ENCODE measurements at places on chromosomes 4 and X.

DNA sequence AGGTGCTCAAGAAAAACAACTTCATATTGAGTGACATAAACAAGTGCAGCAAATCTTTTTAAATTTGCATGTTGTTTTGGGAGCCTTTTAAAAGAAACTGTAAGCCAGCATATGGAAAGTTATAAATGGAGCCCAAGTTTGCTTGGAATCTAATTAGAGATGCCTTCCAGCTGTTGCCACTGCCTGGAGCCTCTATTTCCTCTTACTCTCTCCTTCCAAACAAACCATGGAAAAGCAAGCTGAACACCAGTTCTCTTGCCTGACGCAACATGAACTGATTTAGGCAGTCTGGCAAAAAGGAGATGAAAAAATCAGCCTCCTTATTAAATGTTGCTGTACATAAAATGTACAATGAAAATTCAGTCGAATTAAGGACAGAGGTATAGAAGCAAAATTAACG lies 21.5 kb downstream of the ARSJ start:
- DNase-seq: no peak

DNA sequence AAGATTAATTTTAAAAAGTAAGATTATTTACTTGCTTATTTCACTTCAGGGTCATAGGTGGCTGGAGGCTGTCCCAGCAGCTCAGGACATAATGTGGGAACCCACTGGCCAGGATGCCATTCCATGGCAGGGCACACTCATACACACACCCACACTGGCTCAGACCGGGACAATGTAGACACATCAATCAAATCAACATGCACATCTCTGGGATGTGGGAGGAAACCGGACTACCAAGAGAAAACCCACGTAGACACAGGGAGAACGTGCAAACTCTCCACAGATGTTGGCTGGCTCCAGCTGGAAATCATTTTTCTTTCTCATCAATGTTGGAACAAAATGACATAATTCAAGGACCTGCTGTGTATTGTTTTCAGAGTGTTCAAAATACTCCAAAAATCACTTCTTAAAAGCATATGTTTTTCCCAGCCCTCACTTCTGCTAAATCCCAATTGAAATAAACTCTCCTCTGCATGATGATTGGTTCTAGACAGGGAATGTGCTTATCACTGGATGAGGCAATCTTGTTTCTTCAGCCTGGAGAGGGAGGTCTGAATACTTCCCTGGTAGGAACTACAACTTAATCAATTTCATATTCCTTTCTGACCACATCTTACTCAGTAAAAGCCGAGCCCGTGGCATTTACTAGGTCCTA lies 18.6 kb upstream of the CPE start:
- no peak for DNase-seq

- no peak for DNase-seq
Measured at GRCh38 chr4:101682946-101683345, 107.6 kb upstream of the BANK1 start.

GRCh38 chr4:950136-951020 lies 18.1 kb downstream of the TMEM175 start:
- DNase-seq: no peak

DNA sequence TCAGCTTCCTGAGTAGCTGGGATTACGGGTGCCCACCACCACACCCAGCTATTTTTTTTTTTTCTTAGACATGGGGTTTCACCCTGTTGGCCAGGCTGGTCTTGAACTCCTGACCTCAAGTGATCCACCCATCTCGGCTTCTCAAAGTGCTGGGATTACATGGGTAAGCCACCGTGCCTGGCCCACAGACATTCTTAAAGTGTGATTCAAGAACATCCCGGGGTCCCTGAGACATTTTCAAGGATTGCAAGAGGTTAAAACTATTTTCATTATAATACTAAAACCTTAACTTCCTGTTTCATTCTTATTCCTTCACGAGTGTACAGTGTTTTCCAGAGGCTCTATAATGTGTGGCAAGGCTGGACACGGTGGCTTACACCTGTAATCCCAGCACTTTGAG lies 318.7 kb downstream of the CAMK2D start:
- DNase-seq: peak; percentile 27

DNA sequence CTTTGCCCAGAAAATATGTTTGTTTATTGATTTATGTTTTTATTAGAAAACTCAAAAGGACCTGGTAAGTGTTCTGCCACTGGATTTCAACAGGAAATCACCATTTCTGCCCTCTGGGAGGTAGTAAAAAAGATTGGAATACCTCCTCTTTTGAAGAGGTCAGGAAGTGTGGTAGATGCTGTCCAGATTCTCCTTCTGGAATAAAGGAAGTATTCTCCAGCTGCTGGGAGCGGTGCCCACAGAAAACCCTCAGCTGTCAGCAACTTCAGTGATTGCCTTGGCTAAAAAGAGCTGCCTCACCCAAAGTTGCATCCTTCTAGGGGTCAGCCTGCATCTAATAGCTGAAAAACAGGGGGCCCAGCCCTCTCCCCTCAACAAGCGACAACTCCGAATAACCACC lies 13.8 kb upstream of the ZNF674 start:
- no peak for DNase-seq

GRCh38 chr4:165520086-165520485 lies 141.3 kb downstream of the CPE start:
- DNase-seq: no peak

DNA sequence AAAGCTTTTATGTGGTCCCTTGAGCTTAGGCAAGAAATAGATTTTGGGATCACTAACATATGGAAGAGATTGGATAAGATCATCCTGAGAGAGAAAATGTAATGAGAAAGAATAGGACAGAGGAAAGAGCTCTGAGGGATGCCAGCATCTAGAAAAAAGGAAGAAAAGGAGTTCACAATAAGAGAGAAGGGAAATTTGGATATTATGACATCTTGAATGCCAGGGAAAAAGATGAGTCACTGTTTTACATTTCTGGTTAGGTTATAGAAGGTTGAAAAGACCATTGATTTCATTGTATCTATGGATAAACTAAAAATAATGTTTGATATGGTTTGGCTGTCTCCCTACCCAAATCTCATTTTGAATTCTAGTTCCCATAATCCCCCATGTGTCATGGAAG lies 208.5 kb downstream of the MAD2L1 start:
- DNase-seq: no peak

GRCh38 chr4:85459736-85460135 lies 15.2 kb upstream of the ARHGAP24 start:
- DNase-seq: no peak

- DNase-seq: no peak
Measured at GRCh38 chrX:154025230-154025629, 5.5 kb upstream of the IRAK1 start.

GRCh38 chr4:26713563-26714151 lies 129.8 kb downstream of the TBC1D19 start:
- no peak for DNase-seq

DNA sequence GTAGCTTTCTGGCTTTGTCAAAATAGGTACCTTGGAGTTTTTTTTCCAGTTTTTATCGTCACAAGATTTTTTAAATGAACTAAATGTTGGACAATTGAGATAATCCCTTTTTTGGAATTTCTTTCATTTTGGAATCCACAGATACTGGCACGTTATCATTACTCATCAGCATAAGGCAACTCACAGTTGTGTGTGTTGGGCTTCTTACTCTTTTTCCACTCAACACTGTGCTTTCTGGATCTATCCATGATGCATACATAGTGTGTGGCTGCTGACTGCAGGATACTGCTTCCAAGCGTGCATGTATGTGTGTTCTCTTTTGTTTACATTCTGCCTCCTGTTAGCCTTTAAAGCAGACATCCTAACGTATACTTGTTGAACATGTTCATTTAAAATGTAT lies 113.5 kb upstream of the FAM9A start:
- DNase-seq: no peak

DNA sequence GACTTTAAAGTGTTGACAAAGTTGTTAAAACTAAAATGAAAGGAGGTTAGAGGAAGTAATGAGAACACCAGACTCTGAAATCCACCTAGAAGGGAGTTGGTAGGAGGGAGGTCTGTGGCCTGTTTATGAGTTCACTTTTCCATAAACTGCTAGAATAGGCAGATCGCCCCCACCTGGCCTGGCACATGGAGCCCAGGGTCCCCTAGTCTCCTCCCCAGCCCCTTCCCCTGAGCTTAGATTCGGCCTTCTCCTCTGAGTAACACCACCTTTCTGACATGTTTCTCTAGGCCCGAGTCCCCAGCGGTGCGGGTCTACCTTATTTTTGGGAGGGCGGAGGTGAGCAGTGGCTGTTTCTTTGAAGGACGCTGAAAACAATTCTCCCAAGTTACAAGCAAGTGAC lies 54.5 kb upstream of the FAT1 start:
- DNase-seq: no peak

DNA sequence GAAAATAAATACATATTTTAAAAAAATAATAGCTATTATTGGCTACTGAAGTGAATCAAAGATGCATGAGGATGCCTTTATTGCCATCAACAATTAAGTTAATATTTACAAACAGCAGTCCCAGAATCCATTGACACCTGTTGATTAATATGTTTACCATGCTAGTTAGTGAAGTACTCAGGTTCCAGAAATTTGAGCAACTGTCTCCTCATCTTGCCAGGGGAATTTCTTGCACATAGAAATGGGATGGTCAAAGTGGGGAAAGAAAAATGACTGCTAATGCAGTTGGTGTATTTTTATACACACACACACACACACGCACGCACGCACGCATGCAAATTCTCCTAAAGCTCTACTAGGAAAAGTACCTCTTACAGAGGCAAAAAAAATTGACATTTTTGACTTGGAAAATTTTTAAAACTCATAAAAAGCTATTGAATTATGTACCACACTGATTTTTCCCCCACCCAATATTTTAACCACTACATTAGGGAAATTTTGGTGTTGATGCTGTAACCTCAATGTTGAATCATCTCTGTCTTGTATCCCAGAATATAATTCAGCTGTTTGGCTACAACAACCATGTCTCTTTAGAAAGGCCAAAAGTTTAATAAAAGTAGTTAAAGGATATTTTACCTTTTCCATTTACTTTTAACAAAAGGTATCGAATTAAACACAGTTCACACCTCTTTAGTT lies 105.3 kb upstream of the TMEM150C start:
- no peak for DNase-seq

- peak; percentile 82 for DNase-seq
Measured at GRCh38 chr4:88616275-88617150, 24.2 kb downstream of the HERC3 start.

GRCh38 chr4:77202491-77202890 lies 45.5 kb downstream of the CCNG2 start:
- no peak for DNase-seq

- DNase-seq: no peak
Measured at GRCh38 chr4:185381288-185382196, 14.2 kb downstream of the LRP2BP start.

DNA sequence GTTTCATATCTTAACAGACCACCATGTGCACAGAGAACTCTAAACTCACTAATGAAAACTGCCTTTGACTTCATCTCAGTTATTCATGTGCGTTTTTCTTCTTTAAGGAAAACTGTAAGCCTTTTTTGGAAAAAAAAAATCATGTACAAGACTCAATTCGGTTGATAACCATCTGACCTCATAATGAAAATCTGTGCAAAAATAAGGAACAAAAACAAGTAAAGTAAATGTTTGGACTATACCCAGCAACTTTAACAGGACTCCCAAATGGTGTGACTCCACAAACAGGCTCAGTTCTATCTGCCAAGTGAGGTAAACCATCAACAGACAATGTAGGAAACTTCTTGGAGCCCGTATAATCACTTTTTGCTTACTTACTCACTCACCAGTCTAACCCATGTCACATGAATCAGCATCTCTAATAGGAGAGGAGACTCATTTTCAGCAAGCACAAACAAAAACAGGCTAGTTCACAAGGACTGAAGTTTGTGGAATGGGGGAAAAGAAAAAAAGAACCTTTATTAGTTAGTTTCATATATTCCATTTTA lies 9.3 kb downstream of the APOO start:
- DNase-seq: peak; percentile 50

DNA sequence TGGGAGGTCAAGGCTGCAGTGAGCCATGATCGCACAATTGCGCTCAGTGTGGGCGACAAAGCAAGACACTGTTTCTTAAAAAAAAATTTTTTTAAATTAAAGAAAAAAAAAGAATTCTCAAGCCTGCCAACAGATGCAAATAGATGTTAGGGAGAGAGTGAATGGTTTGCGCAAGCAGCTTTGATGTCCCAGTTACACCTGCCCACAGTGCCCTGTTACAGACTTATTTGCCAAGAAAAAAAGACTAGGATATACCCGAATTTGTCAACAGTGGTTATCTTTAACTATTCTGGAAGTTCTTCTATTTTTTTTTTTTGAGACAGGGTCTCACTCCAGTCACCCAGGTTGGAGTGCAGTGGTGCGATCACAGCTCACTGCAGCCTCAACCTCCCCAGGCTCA lies 44.3 kb upstream of the UGDH start:
- no peak for DNase-seq

DNA sequence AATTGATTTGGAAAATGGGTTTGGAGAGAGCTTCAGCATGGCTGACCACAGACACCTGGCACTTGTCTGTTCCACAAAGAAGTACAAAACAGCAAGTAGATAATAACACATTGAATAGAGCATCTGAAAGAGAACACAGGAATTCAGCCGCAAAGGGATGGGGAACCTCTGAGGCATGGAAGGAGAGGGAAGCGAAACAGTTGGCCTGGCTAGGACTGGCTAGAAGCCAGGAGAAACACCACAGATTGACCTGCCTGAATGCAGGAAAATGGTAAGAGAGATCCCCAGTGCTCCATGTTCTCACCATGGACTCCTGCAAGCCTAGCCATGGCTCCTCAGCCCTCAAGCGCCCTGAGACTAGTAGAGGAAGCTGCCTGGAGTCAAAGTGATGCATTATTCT lies 169.7 kb upstream of the SH3RF1 start:
- peak; percentile 75 for DNase-seq

- peak; percentile 86 for DNase-seq
Measured at GRCh38 chr4:113141901-113142346, 92.5 kb downstream of the ANK2 start.

DNA sequence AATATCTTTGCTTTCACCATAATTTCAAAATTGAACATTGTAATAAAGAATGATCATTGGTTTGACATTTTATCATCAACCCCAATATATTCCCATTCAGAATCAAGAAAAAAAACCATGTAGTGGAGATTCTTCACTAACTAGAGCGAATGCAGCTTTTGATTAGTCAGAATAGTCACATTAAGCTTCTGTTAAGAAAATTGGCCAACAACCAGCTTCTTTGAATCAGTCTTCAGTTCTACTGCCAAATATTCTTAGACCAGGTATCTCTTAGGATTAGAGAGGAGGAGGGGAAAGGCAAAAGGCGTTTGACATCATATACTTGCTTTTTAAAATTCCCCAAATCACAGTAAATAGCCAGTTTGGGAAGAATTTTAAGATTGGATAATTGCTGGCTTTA lies 22.2 kb upstream of the TBC1D8B start:
- DNase-seq: no peak

GRCh38 chr4:71095545-71095944 lies 102.1 kb downstream of the DCK start:
- DNase-seq: no peak

Measured in astrocyte of the spinal cord (primary cell).